ENCODE measurements at places on chromosomes 11 and 22.

- no peak for DNase-seq
Observed at GRCh38 chr11:99117603-99118002, 96.9 kb downstream of the CNTN5 start.

GRCh38 chr11:102608699-102609098 is 16.4 kb downstream of the MMP20 start:
- DNase-seq: no peak

GRCh38 chr11:12403122-12403996 is 26.0 kb downstream of the PARVA start:
- no peak for DNase-seq

DNA sequence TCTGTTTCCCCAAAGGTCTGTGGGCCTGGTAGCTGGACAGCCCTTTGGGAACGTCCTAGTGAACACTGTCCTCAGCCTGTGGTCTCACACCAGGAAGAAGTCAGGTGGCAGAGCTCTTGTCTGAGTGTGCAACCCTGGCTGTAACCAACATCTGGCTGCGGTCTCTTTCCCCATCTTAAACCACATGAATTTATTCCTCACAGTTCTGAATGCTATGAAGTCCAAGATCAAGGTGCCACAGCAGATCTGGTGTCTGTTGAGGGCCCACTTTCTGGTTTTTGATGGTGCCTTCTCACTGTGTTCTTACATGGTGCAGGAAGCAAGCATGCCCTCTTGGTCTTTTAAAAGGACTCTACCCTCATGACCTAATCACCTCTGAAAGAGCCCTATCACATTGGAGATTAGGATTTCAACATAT is 2.7 kb downstream of the UPB1 start:
- DNase-seq: no peak

DNA sequence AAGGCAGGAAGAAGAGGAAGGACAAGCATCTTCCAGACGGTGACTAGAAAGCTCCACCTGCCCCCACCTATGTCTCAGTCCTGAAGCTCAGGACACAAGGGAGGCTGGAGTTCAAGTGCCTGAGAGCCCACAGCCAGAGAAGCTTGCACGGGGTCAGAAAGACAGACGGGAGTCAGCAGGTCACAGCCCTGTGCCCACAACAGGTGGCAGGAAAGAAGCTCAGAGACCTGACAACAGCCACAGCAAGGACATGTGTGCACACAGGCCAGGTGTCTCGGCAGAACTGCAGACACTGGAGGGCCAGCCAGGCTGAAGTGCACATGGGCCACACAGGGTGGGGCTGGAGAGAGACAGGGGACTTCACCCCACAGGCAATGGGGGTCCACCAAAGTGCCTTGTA is 37.2 kb upstream of the MOB2 start:
- no peak for DNase-seq

DNA sequence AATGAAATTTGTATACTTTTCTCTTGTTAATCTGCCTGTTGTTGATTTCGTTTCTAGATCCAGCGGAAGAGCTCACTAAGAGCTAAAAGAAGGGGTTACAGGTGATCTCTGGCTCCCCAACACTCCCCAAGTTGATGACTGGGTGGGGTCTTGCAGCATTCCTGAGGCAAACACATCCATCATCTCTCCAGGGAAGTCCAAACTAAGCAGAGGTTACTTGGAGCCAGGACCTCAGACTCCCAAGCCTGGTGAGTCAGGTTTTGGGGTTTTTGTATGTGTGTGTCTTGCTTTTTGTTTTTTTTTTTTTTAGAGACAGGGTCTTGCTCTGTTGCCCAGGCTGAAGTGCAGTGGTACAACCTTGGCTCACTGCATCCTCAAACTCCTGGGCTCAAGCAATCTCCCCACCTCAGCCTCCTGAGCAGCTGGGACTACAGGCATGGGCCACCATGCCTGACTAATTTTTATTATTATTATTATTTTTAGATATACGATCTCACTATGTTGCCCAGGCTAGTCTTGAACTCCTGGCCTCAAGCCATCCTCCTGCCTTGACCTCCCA is 11.5 kb upstream of the RPS3 start:
- no peak for DNase-seq

DNA sequence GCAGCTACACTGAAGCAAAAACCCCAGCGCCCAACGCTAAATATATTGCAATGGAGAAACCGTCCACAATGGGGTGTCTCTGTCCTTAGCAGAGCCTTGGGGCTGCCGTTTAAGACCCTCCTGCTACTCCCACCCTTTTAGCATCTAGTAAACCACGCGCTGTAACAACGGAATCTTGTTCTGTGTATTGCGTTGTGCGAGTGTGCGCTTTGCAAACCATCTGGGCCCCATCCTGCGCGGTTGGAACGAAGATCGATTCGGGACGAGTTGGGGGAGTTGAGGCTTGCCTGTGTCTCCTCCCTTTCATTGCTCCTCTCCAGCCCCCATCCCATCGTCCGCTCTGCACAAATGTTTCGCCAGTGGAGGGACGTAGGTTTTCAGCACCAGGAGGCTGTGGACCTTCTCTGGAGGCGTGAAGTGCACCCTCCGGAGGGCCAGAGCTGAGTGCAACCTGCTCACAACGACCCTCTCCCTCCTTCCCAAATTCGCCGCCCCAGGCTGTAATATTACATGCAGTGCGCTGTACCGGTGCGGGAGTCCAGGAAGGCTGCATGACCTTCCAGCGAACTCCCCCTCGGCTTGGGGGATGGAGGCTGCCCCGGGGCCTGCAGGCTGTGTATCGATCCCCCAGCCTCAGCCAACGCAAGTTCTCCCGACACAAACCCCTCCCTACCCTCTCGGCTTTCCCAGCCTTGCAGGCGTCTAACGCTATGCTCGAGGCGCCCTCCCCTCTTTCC is 1.6 kb upstream of the KMT2A start:
- no peak for DNase-seq

DNA sequence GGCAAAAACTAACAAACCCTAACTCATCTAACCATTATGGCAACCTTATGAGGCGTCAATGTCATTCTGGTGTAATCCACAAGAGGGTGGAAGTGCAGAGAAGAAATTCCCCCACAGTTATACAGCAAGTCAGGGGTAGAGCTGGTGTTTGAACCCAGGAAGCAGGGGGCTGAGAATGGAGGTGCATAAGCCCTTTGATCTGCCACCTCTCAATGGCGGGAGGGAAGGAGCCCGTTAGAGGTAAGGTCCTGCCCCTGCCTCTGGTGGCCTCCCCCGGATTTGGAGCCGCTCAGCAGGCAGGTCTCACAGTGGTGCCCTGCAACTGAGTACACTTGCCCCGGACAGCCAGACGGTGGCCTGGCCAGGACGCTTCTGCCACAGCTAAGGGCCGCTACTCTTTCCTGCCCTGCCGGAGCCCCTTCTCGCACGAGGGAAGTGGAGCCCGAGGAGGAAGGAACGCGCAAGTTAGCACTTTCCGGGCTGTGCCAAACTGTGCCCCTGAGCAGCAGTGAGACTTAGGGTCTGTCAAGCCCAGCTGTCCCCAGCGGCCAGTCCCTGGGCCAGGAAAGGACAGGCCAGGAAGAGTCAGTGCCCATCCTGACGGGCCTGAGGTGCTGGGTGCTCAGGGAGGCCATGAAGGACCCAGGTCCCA is 1.1 kb downstream of the FXYD2 start:
- no peak for DNase-seq

DNA sequence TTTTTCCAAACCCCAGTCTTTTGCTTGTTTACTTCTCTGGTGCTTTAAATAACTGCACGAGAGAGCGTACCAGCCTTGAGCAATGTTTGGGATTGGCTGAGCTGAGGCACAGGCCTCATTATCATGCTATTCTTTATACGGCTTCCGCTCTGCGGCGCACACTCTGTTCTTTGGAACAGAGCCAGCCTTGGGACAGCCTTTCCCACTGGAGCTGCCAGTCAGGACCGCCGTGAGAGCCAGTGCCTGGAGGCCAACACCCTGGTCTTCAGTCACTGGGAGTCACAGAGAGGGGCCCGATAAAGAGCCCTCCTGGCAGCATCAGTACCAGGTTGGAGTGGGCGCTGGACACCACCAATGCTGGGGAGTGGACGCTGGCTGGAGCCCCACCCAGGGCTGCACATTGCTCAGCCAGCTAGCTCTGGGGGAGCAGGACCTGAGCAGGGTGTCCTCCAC is 125.6 kb downstream of the BCR start:
- peak; percentile 23 for DNase-seq

GRCh38 chr11:108647701-108648527 is 17.0 kb upstream of the DDX10 start:
- DNase-seq: peak; percentile 62

DNA sequence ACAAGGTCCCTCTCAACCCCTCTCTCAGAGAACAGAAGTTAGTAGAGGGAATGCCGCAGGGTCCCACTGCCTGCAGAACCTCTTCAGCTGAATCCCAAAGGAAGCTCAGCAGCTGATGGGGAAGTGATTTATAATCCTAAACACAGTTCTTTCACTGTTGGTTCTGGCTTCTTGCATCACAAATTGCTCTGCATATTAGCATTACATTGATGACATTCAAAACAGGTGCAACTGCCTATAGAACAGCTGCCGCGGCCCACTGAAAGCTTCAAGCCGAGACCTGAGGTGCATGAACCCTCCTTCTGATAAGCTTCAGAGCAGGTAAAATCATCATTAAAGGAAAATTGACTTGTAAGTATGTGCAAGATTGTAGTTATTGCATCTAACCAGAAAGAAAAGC is 75.2 kb upstream of the KIRREL3 start:
- DNase-seq: peak; percentile 52

DNA sequence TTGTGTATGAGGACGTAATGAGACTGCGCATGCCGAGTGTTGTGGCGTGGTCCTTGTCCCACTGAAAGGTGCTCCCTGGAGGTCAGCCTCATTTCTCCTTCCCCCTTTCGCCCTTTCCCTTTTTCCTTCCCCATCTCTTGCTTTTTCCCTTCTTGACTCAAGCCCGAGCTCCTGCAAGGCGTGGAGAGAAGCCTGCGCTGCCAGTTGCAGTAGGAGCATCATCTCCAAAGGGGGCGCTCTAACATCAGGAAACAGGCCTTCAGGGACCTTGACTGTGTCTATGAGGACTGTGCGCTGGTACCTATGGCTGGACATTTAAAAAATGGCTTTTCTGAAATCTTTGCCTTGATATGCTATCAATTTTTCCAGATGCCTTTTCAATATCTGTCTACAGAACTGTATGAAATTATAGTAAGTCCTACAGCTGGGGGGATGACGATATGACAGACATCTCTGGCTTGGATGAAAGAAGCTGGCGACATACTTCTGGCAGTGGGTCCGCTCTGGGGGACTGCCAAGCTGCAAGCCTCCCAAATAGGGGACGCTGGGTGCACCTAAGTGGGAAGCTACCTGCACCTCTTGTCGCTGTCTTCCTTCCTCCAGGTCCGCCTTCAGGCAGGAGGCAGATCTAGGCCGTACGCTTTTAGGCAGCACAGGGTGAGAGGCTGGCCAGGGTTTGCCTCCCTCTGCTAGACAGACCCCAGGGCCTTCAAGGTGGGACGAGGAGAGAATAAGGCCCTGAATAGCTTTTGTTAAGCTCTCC is 96.5 kb downstream of the NXPE2 start:
- DNase-seq: peak; percentile 64

DNA sequence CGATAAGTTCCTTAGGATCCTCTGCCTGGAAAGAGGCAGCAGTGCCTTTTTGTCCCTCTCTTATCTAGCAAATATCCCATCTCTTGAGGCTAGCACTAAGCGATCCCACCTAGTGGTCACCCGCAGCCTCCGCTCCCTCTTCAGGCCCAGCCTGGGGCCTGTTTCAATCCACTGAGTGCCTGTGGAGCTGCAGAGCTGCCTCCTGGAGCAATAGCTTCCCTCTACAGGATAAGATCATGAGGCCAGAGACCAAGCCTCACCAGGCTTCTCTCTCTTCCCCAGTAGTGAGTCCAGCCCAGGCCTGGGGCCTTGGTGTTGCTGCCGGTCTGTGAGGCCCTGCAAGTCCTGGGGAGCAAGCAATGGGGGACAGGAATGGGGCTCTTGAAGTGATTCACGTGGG is 65.8 kb downstream of the SLC22A12 start:
- DNase-seq: no peak

- no peak for DNase-seq
Observed at GRCh38 chr22:32331918-32332725, 25.5 kb upstream of the RFPL3 start.

Data from NCI-H1436 (cell line).